Adrenal gland (tissue), 19 donors: ENCODE measurements at places on chromosomes 13 and 19. TPM values are rescaled to one million over a fixed set of nuclear protein-coding genes. Genes with fewer than 3 reads are reported as not detected.

DNA sequence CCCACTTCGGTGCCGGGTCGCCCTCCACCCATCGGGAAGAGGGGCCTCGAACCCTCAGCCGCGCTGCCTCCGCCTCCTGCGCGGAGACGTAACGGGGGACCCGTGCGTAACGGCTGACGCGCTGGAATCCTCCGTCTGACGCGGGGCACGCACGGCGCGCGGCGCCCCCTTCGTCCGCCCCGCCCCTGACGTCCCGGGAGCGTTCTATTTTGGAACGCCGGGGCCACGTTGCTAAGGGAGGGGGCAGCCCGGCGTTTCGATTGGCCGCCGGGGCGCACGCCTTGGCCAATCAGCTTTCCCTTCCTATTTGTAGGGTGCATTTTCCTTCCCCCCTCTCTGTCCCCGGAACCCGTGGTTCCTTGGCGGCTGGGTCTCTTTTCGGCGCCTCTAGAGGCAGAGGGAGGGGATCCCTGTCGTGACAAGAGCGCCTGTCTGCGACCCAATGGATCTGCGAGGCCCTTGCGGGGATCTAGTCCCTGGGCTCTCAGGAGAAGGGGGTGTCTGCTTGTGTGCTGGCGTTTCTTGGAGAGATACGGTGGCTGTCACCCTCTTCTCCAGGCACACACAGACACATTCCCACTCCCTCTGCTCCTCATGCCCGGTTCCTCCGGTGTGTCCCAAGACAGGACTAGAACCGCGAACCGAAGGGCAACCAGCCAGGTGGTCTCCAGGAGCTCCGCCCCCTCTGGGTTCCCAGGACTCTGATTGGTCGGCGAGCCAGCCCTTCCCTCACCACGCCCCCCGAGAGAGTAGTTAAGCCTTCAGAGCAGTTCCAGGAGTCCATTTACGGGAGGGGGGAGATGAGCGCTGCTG, 1.5 kb downstream of the FOSB start:
- peak; percentile 94 for DNase-seq

- no peak for DNase-seq
These were observed 537.2 kb downstream of the LIG4 start for GRCh38 chr13:107678075-107678689.

DNA sequence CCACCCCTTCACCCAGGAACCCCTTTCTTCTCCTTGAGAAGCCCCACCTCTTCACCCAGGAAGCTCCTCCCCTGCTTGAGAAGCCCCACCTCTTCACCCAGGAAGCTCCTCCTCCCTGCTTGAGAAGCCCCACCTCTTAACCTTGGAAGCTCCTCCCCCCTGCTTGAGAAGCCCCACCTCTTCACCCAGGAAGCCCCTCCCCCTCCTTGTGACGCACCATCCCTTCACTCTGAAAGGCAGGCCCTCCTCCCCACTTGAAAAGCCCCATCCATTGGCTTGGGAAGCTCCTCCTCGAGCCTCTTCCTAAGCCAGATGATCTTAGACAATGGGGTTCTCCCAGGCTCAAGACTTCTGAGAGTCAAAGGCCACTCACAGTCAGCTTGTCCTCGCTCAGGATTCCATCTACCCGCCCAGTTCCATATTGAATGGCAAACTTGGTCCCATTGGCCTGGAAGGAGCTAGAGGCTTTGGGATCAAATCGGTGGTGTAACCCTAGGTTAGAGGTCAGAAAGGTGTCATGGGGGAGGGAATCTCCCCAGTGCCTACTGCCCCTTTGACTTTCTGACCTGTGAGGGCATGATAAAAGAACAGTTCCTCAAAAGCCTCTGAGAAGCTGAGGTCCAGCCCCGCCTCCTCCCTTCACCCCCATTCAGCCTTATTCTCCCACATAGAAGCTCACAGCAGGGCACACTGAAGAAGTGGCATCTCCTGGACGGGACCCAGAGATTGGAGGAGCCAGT, 4.0 kb downstream of the NAPSA start:
- DNase-seq = no peak

The ZNF493 gene
- total RNA-seq = 27.7 TPM

The IGFL2 gene
- total RNA-seq = not detected

DNA sequence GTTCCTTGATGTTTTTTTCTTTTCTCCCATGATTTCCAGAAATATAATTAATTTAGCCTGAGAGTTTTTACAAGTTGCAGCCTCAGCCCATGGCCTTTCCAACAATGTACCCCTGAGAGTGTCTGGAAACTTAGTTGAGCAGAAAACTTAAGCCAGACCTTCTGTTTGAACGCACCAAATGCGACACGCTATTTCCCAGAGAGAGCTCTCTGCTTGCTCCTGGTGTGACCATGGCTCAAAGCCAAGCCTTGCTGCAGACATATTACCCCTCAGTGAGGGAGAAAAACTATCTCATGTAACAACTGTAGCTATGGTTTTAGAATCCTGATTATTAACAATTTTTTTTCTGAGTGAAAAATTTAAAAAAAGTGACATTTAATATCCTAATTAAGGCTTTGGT, 1204.5 kb upstream of the SLC10A2 start:
- DNase-seq = no peak

The ZNF222 gene
- total RNA-seq = 2.3 TPM

DNA sequence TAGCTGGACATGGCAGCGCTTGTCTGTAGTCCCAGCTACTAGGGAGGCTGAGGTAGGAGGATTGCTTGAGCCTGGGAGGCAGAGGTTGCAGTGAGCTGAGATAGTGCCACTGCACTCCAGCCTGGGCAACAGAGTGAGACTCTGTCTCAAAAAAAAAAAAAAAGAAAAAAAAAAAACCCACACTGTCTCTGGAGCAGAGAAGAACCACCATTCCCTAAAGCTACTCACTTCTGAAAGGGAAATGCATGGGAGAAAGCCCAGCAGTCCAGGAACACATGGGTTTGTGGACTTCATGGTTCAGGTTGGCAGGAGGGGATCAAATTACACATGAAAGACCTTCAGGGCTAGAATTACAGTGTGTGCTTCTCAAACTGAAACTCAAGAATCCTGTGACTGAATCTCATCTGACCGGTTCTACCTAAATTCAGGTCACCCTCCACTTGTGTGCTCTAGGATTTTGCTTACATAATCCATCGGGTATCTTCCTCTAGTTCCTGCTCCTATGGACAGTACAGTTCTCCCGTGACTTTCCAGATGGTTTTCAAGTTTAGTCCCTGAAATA, 30.2 kb upstream of the CPB2 start:
- DNase-seq = peak; percentile 44

DNA sequence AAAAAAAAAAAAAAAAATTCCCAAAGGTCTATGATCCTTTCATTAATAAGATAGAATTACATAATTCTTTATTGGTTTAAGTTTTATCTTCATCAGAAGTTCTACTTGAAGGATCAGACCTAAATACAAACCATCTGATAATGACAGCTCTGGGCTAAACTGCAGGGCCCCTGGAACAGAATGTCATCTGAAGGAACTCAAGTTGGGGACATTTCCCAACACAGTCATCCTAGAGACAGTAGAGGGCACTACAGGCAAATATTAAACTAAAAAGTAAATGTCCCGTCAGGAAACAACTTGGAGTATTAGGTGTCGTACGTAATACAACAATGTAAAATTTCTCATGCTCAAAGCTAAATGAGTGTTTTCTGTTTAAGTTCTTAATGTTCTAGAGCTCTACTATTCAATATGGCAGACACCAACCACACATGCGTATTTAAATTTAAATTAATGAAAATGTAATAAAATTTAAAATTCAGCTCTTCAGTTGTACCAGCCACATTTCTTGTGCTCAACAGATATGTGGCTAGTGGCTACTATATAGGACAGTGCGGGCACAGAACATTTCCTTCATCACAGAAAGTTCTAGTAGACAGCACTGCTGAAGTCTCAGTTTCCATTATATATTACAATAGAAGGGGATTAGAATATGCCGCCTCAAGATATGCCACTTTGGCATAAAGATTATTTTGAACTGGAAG, 21.8 kb upstream of the NAXD start:
- DNase-seq = no peak

DNA sequence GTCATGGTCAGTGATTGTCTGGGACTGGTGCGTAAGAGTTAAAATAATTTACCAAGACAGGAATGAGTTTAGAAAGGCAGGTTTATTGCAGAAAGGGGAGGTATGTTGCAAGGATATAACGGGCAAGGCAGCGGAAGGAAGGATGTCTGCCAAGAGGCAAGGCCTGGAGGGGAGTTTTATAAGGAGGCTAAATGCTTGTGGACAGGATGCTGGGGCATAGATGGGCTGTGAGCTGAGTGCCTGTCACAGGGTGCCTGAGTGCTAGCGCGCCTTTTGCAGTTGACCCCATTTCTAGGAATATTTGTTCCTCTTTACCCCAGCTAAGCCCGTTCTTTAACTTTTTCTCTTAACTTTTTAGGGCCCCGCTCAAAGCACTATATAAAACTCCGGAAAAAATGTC, 58.7 kb downstream of the TEX26 start:
- DNase-seq = no peak

The IL11 gene
- not detected for total RNA-seq

DNA sequence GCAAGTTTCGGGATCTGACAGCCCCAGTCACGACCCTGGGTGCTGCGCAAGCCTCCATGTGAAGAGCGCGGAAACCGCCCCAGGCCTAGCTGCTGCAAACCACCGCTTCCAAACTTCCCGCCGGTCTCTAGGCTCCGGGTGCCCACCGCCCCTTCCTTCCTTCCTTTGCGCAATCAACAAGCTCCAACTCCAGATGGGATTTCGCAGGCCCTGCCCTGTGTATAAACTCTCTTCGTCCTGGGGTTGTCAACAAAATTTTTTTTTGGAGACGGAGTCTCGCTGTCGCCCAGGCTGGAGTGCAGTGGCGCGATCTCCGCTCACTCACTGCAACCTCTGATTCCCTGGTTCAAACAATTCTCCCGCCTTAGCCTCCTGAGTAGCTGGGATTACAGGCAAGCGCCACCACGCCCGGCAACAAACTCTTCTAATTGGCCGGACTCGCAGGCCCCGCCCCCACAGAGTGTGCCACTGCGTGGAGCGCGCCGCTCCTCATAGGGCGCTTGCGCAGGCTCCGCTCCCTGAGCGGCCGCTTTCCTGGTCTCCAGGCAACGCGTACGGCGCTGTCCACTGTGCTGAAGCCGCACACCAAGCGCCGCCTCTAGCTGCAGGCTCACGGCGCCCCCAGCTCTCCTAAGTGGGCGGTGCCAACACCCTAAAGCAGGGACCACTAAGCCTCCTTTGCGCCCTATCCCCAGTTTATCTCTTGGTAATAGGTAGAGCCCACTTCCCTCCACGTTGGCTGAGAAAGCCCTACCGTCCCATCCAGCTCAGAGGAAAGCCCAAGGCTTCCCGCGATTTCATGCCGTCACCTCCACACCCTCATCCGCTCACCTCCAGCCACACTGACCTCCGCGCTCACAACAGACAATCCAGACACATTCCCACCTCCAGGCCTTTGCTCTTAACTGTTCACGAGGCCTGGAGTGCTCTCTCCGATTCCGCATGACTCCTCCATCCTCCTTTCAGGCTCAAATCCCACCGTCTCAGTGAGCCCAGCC, 5.5 kb upstream of the QTRT1 start:
- DNase-seq = peak; percentile 97

The UQCRFS1 gene
- 48.6 TPM for total RNA-seq

The DDX39A gene
- total RNA-seq = 33.6 TPM

GRCh38 chr19:13699786-13700185, 64.5 kb upstream of the MRI1 start:
- no peak for DNase-seq

- no peak for DNase-seq
These were observed 590.8 kb downstream of the LMO7 start for GRCh38 chr13:76226941-76227340.

- DNase-seq = no peak
These were observed 23.6 kb downstream of the MAST3 start for GRCh38 chr19:18121166-18121565.

The ENOX1 gene
- total RNA-seq = 2.0 TPM

- DNase-seq = no peak
These were observed 52.2 kb downstream of the GATAD2A start for GRCh38 chr19:19457671-19458070.

DNA sequence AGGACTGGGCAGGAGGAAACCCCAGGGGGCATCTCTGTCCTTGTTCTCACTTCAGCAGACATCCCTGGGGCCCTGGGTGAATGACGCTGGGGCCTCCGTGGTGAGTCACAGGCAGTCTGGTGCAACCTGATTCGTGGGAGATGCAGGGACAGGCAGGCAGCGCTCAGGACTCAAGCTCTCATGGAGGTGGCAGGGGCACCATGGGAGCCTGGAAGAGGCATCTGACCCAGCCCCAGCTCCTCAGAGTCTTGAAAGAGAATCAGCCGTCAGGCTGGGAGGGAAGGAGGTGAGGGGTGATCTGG, 14.0 kb upstream of the PTOV1 start:
- DNase-seq = no peak

DNA sequence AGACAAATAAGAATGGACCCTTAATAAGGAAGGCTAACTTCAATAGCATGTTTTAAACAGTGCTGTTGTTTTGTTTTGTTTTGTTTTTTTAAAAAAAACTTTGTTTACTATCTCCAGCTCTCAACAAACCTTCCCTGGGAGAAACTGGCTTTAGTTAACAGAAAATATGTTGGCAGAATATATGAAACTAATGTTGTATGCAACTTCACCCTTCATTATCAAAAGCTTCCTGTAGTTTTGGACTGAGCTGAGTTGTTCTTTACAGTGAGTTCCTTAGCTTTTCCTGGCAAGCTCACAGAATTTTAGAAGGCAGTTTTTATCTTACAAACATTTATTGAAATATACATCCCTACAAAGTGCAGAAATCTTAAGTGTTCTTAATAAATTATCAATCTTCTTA, 2480.7 kb upstream of the PCDH20 start:
- no peak for DNase-seq

DNA sequence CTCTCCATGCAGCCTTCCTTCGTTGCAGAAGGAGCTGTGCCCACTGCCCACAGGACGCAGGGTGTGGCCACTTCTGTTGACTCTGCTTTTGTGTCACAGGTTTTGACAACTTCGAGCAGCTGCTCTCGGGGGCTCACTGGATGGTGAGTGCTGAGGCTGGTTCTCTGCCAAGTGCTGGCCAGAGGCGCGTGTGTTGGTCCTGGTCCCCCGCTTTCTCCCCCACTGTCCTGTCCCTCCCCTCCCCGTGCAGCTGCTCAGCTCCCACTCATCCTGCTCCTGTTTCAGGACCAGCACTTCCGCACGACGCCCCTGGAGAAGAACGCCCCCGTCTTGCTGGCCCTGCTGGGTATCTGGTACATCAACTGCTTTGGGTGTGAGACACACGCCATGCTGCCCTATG, 10.6 kb upstream of the PDCD2L start:
- DNase-seq = no peak

- no peak for DNase-seq
These were observed 6.7 kb downstream of the KLK14 start for GRCh38 chr19:51075998-51076397.

The KCNRG gene
- 0.14 TPM for total RNA-seq

DNA sequence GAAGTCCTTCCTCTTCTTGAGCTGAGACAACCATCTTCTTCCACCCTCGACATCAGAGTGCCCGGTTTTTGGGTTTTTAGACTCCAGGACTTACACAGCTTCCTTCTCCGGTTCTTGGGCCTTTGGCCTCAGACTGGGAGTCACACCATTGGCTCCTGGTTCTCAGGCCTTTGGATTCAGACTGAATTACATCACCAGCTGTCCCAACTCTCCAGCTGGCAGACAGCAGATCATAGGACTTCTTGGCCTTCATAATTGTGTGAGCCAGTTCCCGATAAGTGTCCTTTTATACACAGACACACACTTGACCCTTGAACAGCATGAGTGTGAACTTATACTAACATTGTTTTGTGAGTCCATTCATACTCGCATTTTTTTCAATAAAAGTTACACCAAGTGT, 166.0 kb upstream of the UBL3 start:
- no peak for DNase-seq
